Kidney epithelial cell (primary cell): ENCODE measurements at places on chromosomes 11 and 22.

DNA sequence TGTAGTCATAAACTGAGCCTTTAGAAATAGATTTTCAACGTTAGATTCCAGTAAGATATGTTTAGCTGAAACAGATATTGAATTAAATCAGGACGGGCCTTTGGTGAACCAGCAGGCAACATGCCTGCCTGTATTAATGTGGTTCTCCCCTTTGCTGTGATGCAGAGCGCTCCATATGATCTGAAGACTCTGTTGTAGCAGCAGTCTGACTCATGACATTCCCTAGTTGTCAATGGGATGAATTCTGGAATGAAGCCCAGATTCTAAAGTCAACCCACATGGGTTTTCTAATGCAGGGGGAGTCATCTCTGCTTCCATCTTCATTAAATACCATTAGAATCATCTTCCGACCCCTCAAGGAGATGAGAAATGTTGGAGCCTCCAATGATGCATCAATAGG lies 864.5 kb downstream of the NTM start:
- DNase-seq = peak; percentile 29

GRCh38 chr11:1675536-1676228 lies 21.3 kb upstream of the KRTAP5-6 start:
- no peak for DNase-seq

DNA sequence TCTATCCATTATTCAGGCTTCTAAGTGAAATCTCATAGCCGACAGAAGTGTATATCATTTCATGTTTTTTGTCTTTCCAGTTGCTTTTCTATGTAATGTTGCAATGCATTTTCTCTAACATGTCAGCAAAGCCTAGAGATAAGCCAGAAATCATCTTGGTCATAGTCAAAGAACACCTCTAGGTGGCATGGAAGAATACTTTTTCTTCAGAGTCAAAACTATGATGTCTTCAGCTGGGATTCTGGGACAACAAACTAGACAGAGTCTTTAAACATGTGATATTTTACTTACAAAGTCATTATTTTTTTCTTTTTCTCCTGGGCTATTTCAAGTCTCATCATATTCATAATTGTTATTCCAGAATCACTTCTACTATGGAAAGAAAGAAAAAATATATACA lies 4.4 kb downstream of the GAS2 start:
- DNase-seq = no peak

GRCh38 chr11:67413266-67413849 lies 2.1 kb upstream of the CARNS1 start:
- DNase-seq = no peak

DNA sequence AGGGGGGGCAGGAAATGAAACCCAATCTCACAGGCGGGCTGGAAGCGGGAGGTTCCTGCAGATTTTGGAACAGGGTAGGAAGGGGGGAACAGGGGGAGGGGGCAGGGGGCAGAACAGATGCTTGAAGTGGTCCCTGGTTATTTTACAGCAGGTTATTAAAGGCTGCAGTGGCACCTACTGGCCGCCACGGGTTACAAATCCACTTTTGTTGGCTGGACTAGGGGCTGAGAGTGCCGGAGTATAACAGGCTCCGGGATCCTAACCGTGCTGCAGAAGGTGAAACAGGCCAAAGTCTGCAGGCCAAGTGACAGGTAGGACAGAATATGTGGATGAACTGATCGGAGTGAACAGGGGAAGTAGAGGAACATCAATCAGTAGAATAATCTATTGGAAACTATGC lies 2.5 kb downstream of the ROBO3 start:
- DNase-seq = no peak

GRCh38 chr11:94650756-94651155 lies 83.6 kb downstream of the PIWIL4 start:
- DNase-seq = no peak

- DNase-seq = no peak
These were observed 1.4 kb upstream of the OR52M1 start for GRCh38 chr11:4543561-4543960.

GRCh38 chr11:73286240-73286810 lies 14.2 kb downstream of the P2RY6 start:
- DNase-seq = no peak

- DNase-seq = peak; percentile 18
These were observed 927.9 kb downstream of the OPCML start for GRCh38 chr11:132604431-132604830.

DNA sequence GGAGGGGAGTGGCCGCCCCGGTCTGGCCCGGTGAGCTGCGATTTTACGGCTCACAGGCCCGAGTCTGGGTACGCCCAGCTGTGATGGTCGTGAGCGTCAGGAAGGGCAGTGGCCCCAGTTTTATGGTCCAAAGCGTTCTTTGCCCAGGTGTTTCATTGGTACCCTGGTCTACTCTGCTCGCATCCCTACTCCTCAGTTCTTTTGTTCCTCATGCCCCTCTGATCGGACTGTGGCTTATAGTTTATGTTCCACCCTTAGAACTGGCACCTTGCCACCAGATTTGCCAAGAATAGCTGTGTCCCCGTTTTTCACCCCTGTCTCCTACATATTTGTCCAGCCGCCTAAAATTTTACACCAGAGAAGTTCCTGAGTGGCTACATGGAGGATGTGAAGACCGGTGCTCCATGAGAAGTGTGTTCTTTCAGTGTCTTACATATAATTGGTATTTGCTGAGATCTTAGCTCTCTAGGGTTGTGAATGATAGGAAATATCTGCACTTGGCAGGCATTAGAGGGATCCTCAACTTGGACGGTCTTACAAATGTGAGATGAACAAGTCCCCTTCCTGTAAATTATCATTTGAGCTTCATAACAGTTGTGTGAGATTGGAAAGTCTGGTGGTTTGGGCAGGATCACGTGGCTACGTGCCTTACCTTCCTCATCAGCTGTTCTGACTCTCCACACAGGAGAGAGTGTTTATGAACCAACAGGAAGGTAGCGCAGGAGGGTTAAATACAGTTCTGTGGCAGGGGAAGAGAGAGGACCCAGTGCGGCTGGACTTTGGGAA lies 1.1 kb downstream of the PANX1 start:
- DNase-seq = no peak

- DNase-seq = no peak
These were observed 58.5 kb downstream of the LRRC74B start for GRCh38 chr22:21104126-21104691.

GRCh38 chr11:12838463-12839123 lies 164.4 kb downstream of the TEAD1 start:
- no peak for DNase-seq

DNA sequence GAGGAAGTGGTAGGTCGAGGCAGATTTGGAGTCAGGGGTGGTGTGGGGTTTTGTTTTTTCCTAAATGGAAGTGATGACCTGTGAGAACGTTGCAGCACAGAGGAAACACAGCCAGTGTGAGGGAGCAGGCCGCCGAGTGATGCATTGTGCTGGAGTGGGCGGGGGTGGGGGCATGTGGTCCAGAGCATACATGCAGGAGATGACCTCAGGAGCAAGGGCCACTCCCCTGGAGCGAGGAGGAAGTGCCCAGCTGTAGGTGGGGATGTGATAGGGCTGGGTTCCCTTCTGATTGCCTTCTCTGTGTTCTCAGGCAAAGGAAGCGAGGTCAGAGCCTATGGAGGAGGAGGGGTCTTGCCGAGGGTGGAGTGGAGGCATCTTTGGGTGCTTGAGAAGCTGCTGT lies 81.4 kb downstream of the PPP6R3 start:
- DNase-seq = no peak

GRCh38 chr11:133064152-133064877 lies 468.0 kb downstream of the OPCML start:
- DNase-seq = no peak

- no peak for DNase-seq
These were observed 49.3 kb upstream of the CD44 start for GRCh38 chr11:35089666-35090065.

DNA sequence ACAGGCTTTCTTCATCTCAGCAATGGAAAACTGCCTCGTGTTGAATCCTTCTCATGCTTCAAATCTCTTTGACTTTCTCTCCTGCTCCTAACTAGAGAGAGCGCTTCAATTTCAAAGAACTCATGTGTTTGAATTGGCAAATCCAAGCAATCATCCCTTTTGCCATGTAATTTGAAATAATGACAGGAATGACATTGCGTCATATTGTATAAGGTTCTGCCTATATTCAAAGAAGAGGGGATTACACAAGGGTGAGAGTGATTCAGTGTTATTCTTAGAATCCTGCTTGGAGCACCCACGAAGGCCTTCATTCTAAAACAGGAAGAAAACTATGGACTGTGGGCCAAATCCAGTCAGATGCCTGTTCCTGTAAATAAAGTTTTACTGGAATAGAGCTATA lies 720.6 kb downstream of the JRKL start:
- no peak for DNase-seq

DNA sequence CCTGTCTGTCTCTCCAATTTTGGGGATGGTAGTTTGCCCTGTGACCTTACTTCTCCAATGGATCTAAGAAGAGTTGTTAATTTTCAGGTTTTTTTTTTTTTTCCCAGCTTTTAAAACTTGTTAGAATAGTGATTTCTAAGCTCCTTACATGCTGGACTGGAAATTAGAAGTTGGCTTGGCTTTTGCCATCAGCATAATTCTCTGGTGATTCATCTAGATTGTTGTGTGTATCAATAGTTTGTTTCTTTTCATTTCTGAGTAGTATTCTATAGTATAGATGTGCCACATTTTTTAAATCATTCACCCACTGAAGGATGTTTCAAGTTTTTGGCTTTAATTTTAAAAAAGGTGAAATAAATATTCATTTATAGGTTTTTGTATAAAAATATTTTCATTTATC lies 51.4 kb downstream of the ADAMTS15 start:
- DNase-seq = no peak

DNA sequence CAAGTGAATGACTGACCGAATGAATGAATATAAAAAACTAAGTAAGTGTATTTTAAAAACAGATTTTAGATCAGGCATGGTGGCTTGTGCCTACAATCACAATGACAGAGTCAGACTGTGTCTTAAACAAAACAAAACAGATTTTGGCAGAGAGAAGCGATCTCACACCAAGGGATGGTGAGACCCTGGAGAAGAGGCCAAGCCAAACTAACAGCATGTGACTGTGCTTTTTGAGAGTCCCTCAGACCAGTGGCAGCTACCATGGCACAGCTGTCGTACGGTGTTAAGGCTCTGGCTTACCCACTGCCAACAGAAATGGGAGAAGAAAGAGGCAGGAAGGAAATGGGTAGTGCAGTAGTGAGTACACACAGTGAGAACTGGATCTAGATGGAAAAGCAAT lies 60.6 kb downstream of the SGSM3 start:
- DNase-seq = no peak

- peak; percentile 41 for DNase-seq
These were observed 61.5 kb downstream of the ENDOD1 start for GRCh38 chr11:95150956-95151684.
